ENCODE measurements at places on chromosomes 12 and 14.

- no peak for DNase-seq
These were observed 126.9 kb downstream of the GPHN start for GRCh38 chr14:66634876-66635275.

GRCh38 chr12:79016181-79016580 is 151.6 kb downstream of the SYT1 start:
- no peak for DNase-seq

GRCh38 chr14:22422238-22422637 is 166.8 kb downstream of the DAD1 start:
- DNase-seq = no peak

DNA sequence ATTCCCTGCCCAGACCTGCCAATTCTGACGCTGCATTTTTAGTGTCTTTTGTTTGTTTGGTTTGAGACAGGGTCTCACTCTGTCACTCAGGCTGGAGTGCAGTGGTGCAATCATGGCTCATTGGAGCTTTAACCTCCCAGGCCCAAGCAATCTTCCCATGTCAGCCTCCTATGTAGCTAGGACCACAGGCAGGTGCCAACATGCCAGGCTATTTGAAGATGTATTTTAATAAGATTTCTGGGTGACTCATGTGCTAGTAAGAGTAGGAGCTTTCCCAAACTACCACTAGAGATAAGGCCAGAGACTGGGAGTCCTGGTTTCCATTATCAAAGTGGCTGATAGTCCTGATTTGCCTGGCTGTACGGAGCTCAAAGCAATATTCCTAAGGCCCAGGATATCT is 693.3 kb downstream of the MED13L start:
- DNase-seq = no peak

GRCh38 chr14:23578560-23579310 is at the start of gene JPH4:
Gene JPH4, minus strand, starts transcription at chr14:23578790. Its CDS starts 1,337 bp downstream, at chr14:23577453.
- no peak for DNase-seq

DNA sequence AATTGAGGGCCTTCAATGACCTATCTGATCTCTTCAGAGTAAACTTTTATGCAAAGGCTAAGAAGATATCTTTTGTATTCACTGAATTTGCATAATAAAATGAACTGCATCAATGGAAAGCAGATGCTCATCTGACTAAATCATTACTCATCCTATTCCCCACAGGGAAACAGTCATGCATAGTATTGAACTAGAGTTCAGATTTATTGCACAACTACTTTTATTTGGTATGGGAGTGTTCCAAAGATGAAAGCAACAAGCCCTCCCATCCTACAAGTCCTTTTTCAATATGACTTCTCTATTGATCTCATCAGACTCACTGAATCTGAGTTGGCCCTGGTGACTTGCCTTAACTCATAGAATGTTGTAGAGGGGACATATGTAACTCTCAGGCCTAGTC is 159.8 kb downstream of the KITLG start:
- DNase-seq = no peak

GRCh38 chr12:69096669-69097335 is 142.6 kb upstream of the CPSF6 start:
- no peak for DNase-seq
